ENCODE measurements at places on chromosomes 5 and 9.
A peak's percentile ranks its signal among the peaks of the same experiment; 100 is the strongest.

GRCh38 chr9:118305331-118305730 is 601.1 kb downstream of the TLR4 start:
- H3K27ac ChIP-seq = no peak overlapping the region
- no peaks in the 10 kb centered on the region for H3K4me1 ChIP-seq
- H3K36me3 ChIP-seq = no peaks in the 10 kb centered on the region
- no peak overlapping the region for H3K4me3 ChIP-seq
- H3K27me3 ChIP-seq = no peaks in the 10 kb centered on the region

DNA sequence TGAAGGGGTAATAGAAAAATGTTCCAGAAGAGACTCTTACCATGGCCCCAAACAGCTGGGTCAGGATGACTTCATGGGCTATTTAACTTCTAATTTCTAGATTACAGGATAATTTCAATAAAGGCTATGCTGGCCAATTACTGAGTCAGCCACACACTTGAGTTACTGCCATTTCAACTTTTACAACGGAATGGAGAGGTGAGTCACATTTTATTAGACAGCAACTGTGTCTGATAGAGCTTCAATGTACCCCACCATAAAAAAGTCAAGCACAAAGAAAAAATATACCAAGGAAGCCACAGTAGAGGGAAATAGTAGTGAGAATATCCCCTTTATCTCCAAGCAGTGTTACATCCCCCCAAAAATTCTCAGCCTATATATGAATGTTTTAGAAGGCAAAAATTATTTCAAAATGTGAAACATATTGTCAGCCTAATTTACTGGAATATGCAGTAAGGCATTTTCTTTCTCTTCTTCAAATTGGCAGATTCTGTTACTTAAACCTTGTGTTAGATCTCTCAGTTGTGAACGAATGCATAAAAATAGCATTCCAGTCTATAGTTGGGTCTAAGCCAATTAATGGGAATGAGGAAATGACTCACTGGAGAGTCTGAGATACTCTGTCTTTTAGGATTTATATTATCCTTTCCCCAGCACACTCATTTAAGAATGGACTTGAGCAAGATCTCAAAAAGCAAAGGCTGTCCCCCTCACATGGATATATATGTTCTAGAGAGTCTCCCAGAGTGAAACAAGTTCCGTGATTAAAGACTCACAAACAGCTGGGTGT is 47.1 kb upstream of the RAI14 start:
- H3K27ac ChIP-seq = no peak overlapping the region
- H3K27me3 ChIP-seq = no peaks in the 10 kb centered on the region

DNA sequence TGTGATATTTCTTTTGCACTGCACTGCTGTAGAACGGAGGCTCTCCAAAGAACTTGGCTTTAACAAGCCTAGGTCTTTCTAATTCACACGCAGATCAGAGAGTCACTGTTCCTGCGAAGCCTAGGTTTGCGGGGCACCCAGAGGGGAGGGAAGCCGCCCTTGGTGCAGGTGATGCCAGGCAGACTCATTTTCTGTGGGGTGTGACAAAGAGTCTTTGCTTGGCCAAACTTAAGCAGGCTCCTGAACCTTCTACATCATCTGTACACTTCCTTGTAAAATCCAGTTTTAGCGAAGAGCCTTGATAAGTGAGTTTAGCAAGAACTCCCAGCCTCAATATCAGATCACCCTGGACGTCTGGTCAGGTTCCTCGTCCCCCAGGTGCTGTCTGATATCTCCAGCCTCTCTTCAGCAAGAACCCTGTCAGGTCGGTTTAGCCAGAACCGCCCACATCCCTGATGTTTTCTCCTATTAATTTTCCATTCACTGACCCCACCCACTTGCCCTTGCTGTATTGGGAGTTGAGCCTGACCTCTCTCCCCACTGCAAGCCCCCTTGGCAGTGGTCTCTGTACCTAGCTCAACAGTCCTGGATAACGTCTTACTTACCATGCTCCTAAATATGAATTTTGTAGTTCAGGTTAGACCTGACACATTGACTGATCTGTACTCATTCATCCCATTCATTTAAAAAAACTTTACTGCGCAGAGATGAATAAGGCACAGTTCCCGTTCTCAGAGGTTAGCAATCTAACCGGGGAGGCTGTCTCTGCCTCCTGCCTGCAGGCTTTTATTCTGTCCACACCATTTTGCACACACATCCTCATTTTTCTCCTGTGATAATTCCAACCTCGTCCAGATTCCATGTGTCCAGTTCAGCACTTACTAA is 880 bp upstream of the UBAC1 start:
- peaks cover 25% of the 10 kb centered on the region for H3K27me3 ChIP-seq
- peak overlapping the region; percentile 47 for H3K4me3 ChIP-seq
- no peak for DNase-seq
- H3K27ac ChIP-seq = no peak overlapping the region
- H3K4me1 ChIP-seq = peaks cover 34% of the 10 kb centered on the region
- no peaks in the 10 kb centered on the region for H3K36me3 ChIP-seq

- H3K36me3 ChIP-seq = peaks cover 20% of the 10 kb centered on the region
- no peaks in the 10 kb centered on the region for H3K27me3 ChIP-seq
- peaks cover 20% of the 10 kb centered on the region for H3K4me1 ChIP-seq
- DNase-seq = peak; percentile 60
These were observed 90.4 kb downstream of the SERINC5 start for GRCh38 chr5:80165452-80165851.

DNA sequence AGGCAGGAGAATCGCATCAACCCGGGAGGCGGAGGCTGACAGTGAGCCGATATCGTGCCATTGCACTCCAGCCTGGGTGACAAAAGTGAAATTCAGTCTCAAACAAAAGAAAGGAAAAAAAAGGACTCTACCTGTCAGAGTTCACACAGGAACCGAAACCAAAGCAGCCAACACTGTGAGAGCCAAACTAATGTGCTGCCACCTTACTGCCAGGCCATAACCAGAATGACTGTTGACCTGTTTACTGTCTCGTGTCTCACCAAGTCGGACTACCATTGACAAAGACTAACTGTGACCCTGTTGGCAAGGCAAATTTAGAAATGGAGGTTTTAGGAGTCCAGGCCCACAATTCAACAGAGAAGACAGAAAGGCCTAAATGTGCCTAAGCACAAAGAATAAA is 112.4 kb downstream of the ANXA2R start:
- no peak for DNase-seq
- no peaks in the 10 kb centered on the region for H3K36me3 ChIP-seq
- no peaks in the 10 kb centered on the region for H3K27me3 ChIP-seq
- H3K27ac ChIP-seq = no peak overlapping the region
- no peaks in the 10 kb centered on the region for H3K4me1 ChIP-seq
- H3K4me3 ChIP-seq = no peak overlapping the region

GRCh38 chr5:172659909-172660628 is 19.0 kb downstream of the NEURL1B start:
- peaks cover 47% of the 10 kb centered on the region for H3K4me1 ChIP-seq
- H3K4me3 ChIP-seq = peak overlapping the region; percentile 36
- peak overlapping the region; percentile 93 for H3K27ac ChIP-seq
- DNase-seq = peak; percentile 95
- 0 out of 3 replicates have a peak, but pooled peaks cover under 1% of the 10 kb centered on the region for H3K27me3 ChIP-seq

DNA sequence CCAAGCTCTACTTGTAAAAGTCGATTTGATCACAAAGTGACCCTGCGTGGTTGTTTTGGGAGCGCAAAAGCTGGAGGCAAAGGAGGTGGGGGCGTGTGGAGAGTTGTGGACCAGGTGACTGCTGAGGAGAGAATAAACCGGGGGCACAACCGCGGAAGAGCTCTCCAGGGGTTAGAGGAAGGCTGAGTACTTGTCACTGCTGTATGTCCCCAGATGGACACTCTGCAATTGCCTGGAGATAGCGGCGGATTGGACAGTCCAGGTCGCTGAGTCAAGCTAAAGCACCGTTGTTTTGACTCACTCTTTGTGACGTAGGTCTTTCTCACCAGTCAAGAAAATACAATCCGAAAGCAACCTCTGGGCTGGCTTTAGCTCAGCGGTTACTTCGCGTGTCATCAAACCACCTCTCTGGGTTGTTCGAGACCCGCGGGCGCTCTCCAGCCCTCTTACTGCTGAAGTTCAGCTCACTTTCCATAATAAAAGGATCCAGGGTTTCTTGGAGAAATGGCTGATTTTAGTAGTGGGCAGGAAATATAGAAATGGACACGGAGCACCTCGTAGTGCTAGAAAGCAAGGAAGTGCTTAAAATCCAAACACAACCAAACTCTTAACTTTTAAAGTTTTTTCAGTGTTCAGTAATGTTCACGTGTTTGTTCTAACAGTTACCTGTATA is 25.7 kb downstream of the ZMAT2 start:
- peak overlapping the region; percentile 33 for H3K27ac ChIP-seq
- H3K36me3 ChIP-seq = no peaks in the 10 kb centered on the region
- H3K4me1 ChIP-seq = peaks cover 22% of the 10 kb centered on the region
- DNase-seq = peak; percentile 92

GRCh38 chr9:5188060-5188984 is 2.9 kb upstream of the INSL6 start:
- no peaks in the 10 kb centered on the region for H3K27me3 ChIP-seq
- H3K36me3 ChIP-seq = no peaks in the 10 kb centered on the region
- DNase-seq = no peak
- H3K4me3 ChIP-seq = no peak overlapping the region
- no peak overlapping the region for H3K27ac ChIP-seq

DNA sequence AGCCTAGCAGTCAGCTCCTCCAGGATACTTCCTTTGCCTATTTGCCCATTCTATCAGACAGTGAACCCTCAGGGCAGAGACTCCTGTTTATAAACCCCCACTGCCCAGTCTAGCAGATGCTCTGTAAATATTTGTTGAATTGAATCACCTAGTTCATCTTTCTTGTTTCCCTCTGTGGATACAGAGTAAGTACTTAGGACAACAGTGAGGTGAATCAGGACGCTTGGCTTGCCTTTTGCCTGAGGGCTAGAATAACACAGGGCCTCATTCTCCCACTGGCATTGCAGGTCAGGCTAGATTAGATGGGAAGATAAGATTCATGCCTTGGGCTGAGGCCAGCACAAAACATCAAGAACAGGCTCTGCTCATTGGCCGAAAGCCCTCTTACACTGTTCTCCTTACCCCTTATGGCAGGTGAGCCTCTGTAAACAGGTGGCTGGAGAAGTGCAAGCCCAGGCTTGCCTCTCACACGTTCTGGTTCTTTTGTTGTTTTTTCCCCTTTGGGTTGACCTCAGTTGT is 22.2 kb downstream of the TNFSF8 start:
- no peaks in the 10 kb centered on the region for H3K36me3 ChIP-seq
- peak; percentile 83 for DNase-seq
- H3K27ac ChIP-seq = no peak overlapping the region

- H3K27me3 ChIP-seq = no peaks in the 10 kb centered on the region
- peak overlapping the region; percentile 89 for H3K4me3 ChIP-seq
- DNase-seq = peak; percentile 68
- peaks cover 64% of the 10 kb centered on the region for H3K4me1 ChIP-seq
- H3K27ac ChIP-seq = peak overlapping the region; percentile 90
- no peaks in the 10 kb centered on the region for H3K36me3 ChIP-seq
These were observed 1.1 kb downstream of the ZNF367 start for GRCh38 chr9:96417051-96417586.

DNA sequence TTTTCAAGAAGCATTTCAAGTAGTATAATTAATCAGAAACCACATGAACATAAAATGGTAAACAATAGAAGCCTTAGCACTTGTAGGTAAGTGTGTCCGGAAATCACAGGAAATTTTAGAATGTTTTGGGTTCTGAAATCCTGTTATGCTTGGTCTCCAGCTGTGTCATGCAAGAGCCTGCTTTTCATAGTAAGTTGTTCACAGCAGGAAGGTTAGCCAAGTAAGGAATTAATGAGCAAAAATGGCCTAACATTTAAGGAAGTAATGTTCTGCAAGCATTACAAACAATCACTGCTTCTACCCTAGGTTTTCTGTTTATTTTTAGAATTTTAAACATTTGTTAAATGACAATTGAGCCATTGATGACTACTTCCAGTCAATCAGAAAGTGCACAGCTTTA is 669.5 kb downstream of the SLCO4C1 start:
- no peak for DNase-seq
- no peaks in the 10 kb centered on the region for H3K27me3 ChIP-seq
- no peak overlapping the region for H3K27ac ChIP-seq
- no peaks in the 10 kb centered on the region for H3K36me3 ChIP-seq
- H3K4me1 ChIP-seq = no peaks in the 10 kb centered on the region
- H3K4me3 ChIP-seq = no peak overlapping the region

GRCh38 chr5:178489271-178489976 is 100.8 kb downstream of the COL23A1 start:
- no peak for DNase-seq
- no peak overlapping the region for H3K27ac ChIP-seq
- H3K4me3 ChIP-seq = no peak overlapping the region
- H3K4me1 ChIP-seq = no peaks in the 10 kb centered on the region

- no peak for DNase-seq
- no peaks in the 10 kb centered on the region for H3K27me3 ChIP-seq
- H3K4me1 ChIP-seq = no peaks in the 10 kb centered on the region
- H3K27ac ChIP-seq = no peak overlapping the region
- H3K4me3 ChIP-seq = no peak overlapping the region
These were observed 22.5 kb downstream of the APBA1 start for GRCh38 chr9:69649566-69650250.

- H3K27ac ChIP-seq = no peak overlapping the region
- no peak overlapping the region for H3K4me3 ChIP-seq
- H3K36me3 ChIP-seq = peaks cover 8% of the 10 kb centered on the region
These were observed 2.5 kb downstream of the SRP19 start for GRCh38 chr5:112863549-112863948.

GRCh38 chr5:97628031-97628430 is 445.0 kb upstream of the RIOK2 start:
- no peaks in the 10 kb centered on the region for H3K36me3 ChIP-seq
- H3K27me3 ChIP-seq = no peaks in the 10 kb centered on the region
- no peaks in the 10 kb centered on the region for H3K4me1 ChIP-seq
- no peak overlapping the region for H3K4me3 ChIP-seq
- no peak for DNase-seq

DNA sequence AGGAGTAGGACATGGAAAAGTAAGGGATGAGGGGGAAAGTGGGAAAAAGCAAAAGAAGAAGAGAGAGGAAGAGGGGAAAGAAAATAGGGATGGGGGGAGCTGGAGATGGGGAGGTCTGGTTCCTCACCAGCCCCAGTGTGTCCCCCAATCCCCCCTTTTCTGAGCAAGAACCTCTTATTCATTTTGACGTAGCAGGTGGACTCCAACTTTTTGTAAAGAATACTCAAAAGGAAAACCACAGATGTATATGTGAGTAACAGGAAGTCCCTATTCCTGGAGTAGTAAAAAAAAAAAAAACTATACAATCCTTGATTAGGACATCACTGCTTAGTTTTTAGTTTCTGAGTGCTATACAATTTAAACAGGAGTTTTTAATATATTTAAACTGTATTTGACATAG is 3.9 kb upstream of the CFAP95 start:
- H3K4me1 ChIP-seq = no peaks in the 10 kb centered on the region
- no peak overlapping the region for H3K27ac ChIP-seq
